Osteocyte (in vitro differentiated cells): ENCODE measurements at places on chromosomes 1 and 21. TPM values are rescaled to one million over a fixed set of nuclear protein-coding genes. Genes with fewer than 3 reads are reported as not detected.

DNA sequence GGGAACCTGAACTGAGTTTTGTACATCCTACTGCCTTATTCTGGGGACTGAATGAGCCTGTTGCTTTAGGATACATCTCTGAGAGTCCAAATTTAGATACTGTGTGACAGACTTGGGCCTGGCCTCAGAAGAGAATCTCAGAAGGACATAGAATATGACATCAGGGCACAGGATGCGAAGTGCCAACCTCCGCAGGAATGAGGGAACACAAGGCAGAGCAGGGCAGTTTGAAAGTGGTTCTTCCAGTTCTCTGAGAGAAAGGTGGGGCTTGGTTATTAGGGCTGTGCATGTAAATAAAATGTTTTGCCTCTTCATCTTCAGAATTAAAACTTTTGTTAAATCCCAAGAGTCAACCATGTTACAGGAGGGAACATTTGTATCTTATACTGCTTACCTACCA lies 23.1 kb downstream of the TRAF5 start:
- DNase-seq: no peak
- H3K27ac ChIP-seq: no peak overlapping the region
- peaks cover 21% of the 10 kb centered on the region for H3K4me1 ChIP-seq
- H3K36me3 ChIP-seq: peaks cover 27% of the 10 kb centered on the region

UFC1 gene
- total RNA-seq: 98.2 and 100 TPM in 2 replicates

GRCh38 chr1:180168786-180169639 lies 14.3 kb downstream of the QSOX1 start:
- no peak overlapping the region for H3K4me3 ChIP-seq
- H3K4me1 ChIP-seq: peaks cover 12% of the 10 kb centered on the region
- H3K27me3 ChIP-seq: no peaks in the 10 kb centered on the region
- no peak for DNase-seq
- H3K36me3 ChIP-seq: peaks cover 6% of the 10 kb centered on the region

TMEM51 gene
- 0.81 and 0.86 TPM in 2 replicates for total RNA-seq

DNA sequence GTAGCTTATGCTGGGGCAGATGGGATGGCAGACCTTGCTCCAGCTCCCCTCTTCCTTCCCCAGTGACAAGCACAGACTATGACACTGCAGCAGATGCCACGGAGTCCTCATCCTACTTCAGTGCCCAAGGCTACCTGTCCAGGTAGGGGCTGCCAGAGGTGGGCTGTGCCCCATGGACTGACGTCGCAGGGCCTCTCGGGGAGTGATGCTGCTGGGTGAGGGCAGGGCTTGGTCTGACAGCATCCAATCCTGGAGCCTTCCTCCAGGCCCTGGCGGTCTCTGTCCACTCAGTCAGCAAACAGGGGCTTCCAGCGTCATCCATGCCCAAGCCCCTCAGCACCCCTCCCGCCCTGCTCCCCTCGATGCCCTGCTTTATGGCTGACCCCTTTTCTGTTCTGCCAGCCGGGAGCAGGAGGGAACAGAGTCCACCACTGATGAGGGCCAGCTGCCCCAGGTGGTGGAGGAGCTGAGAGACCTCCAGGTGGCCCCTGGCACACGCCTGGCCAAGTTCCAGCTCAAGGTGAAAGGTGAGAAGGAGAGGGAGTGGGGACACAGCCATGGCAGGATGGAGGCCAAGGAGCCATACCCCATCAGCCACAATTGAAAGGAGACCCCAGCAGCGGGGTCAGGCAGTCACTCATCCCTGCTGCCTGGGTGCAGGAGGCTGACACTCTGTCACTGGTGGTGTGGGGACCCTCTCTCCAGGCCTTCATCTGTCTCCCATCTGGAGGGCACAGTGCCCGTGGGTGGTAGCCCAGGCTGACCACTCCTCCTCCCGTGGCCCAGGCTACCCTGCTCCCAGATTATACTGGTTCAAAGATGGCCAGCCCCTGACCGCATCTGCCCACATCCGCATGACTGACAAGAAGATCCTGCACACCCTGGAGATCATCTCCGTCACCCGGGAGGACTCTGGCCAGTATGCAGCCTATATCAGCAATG lies 73.6 kb downstream of the TRIM11 start:
- H3K4me3 ChIP-seq: no peak overlapping the region
- peak; percentile 82 for DNase-seq
- H3K27ac ChIP-seq: no peak overlapping the region
- no peaks in the 10 kb centered on the region for H3K4me1 ChIP-seq

COL11A1 gene
- 592 and 632 TPM in 2 replicates for total RNA-seq

GRCh38 chr1:14366091-14367018 lies 232.1 kb upstream of the KAZN start:
- no peaks in the 10 kb centered on the region for H3K27me3 ChIP-seq
- H3K36me3 ChIP-seq: no peaks in the 10 kb centered on the region
- H3K4me3 ChIP-seq: no peak overlapping the region
- H3K27ac ChIP-seq: no peak overlapping the region
